ENCODE measurements at places on chromosomes 6 and 20. TPM values are rescaled to one million over a fixed set of nuclear protein-coding genes. Genes with fewer than 3 reads are reported as not detected.

The COL20A1 gene
- not detected for total RNA-seq

The TCP11 gene
- 0.31 TPM for total RNA-seq

The PAK5 gene
- not detected for total RNA-seq

The OR2B6 gene
- total RNA-seq: not detected

GRCh38 chr6:35668744-35669450, 19.8 kb downstream of the FKBP5 start:
- no peak for DNase-seq

DNA sequence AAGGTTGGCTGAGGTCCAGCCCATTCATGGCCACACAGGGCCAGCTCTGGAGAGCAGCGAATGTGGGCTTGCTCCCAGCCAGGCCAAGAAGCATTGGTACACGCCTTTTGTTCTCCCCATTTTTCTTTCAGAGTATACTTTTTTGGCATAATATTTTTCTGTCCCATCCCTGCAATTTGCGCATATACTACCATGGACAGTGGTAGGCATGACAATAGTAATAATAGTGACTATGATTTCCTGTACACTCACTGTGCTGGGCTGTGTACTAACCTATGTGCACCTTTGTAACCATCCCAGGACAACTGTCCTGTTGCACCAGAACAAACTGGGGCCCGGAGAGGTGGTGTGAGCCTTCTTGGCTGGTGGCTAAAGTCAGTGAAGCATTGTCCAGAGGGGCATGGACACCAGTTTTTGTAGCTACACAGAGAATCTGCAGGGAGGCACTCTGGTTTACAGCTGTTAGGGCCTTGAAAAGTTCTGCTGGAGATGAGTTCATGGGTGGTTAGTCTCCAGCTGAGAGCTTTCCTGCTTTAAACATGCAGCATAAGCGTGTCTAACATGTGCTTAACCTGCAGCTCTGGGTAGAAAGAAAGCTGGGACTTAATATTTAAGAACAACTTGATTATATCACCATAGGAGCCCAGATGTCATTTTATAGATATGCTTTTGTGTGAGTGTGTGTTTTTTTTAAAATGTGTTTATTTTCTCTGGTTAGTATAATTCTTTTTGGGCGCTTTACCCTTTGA, 38.2 kb downstream of the DTD1 start:
- no peak for DNase-seq

DNA sequence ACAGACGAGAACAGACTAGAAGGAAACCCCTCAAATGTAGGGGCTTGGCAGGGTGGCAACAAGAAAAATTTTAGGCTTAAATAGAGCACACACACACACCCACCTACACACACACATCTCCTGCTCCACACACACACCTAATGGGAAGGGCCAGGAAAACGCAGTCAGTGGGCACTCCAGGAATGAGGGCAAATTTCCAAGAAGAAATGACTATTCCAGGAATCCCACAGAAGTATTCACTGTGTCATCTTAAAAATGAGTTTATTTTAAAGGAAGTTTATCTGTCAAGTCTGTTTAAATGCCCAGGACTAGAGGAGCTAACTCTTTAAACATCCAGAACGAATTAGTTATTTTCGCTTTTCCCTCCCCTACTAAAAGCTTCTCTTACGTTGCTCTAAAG, 13.0 kb downstream of the ALDH8A1 start:
- peak; percentile 90 for DNase-seq

GRCh38 chr20:63697868-63698545, 1.6 kb downstream of the TNFRSF6B start:
- DNase-seq: no peak

GRCh38 chr6:122268394-122268793, 131.1 kb upstream of the HSF2 start:
- no peak for DNase-seq

GRCh38 chr6:169850746-169851145, 99.3 kb downstream of the ERMARD start:
- DNase-seq: no peak

All from HFFc6 (cell line).